ENCODE measurements at places on chromosomes 1 and 21.

GRCh38 chr1:169784102-169784501 lies 10.6 kb downstream of the METTL18 start:
- no peaks in the 10 kb centered on the region for H3K27me3 ChIP-seq
- no peak for DNase-seq
- H3K4me3 ChIP-seq, result no peak overlapping the region
- no peak overlapping the region for H3K27ac ChIP-seq
- H3K36me3 ChIP-seq, result no peaks in the 10 kb centered on the region
- H3K4me1 ChIP-seq, result no peaks in the 10 kb centered on the region

GRCh38 chr1:81366173-81366572 lies 434.6 kb upstream of the ADGRL2 start:
- H3K27ac ChIP-seq, result no peak overlapping the region
- no peak for DNase-seq
- no peaks in the 10 kb centered on the region for H3K36me3 ChIP-seq
- no peaks in the 10 kb centered on the region for H3K27me3 ChIP-seq
- H3K4me3 ChIP-seq, result no peak overlapping the region

DNA sequence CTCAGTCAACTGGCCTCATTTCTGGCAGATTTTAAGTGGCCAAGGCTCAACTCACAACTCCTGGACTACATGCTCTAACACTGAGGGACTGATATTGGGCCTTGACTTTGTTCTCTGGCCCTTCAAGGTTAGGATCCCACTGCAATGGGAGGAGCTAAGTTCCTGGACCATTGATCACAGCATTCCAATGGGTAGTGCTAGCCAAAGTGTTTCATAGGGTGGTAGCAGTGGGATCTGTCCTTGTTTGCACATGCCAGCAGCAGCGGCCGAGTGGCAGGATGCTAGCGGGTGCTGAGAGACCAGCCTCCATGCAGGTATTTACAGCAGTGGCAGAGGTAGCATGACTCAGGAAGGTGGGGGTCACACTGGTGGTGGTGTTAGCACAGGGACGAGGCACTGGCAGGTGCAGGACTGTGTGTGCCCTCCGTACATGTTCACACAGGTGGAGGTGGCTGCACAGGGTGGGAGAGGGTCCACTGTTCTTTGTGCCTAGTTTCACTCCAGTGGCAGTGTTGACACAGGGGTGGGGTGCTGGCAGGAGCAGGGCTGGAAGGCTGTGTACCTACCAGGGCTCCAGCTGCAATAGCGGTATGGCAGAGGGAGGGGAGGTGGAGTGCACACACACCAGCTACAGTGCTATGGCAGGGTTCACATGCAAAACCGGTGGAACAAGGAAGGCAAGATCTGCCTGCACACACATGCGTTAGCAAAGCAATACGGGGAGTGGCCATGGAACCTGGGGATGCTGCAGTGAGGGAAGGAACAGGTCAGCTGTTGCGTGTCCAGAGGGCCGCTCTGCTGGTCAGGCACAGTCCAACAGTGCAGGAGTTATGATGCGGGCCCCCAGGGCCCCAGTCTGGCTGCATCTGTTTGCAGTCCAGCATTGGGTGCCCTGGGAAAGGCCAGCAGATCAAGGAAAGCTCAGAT lies 51.7 kb downstream of the COL24A1 start:
- no peak overlapping the region for H3K27ac ChIP-seq
- no peaks in the 10 kb centered on the region for H3K27me3 ChIP-seq
- no peak for DNase-seq
- H3K36me3 ChIP-seq, result no peaks in the 10 kb centered on the region

DNA sequence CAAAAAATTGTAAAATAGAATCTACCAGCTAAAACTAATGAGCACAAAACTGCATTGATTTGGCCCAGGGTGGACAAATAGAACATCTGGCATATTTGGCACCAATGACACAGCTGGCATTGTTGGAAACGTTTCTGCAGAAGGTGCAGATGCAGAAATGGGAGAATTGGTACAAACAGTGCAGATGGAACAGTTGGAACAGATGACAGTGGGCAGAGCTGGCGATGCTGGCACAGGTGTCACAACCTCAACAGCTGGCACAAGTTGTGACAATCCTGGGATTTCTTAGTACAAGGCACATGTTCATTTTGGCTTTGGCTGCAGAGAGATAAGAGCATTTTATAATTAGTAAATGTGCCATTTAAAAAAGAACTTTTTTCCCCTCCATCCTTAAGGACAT lies 91.1 kb upstream of the ZBTB18 start:
- no peak overlapping the region for H3K4me3 ChIP-seq
- H3K27ac ChIP-seq, result no peak overlapping the region
- H3K27me3 ChIP-seq, result no peaks in the 10 kb centered on the region
- H3K36me3 ChIP-seq, result no peaks in the 10 kb centered on the region

GRCh38 chr21:27425574-27425973 lies 458.7 kb upstream of the ADAMTS5 start:
- no peaks in the 10 kb centered on the region for H3K27me3 ChIP-seq
- no peak overlapping the region for H3K4me3 ChIP-seq
- H3K27ac ChIP-seq, result peak overlapping the region; percentile 56

GRCh38 chr1:23591460-23592208 lies 32.3 kb upstream of the ID3 start:
- no peaks in the 10 kb centered on the region for H3K4me1 ChIP-seq
- no peak overlapping the region for H3K27ac ChIP-seq
- no peaks in the 10 kb centered on the region for H3K36me3 ChIP-seq
- H3K4me3 ChIP-seq, result no peak overlapping the region
- no peak for DNase-seq

DNA sequence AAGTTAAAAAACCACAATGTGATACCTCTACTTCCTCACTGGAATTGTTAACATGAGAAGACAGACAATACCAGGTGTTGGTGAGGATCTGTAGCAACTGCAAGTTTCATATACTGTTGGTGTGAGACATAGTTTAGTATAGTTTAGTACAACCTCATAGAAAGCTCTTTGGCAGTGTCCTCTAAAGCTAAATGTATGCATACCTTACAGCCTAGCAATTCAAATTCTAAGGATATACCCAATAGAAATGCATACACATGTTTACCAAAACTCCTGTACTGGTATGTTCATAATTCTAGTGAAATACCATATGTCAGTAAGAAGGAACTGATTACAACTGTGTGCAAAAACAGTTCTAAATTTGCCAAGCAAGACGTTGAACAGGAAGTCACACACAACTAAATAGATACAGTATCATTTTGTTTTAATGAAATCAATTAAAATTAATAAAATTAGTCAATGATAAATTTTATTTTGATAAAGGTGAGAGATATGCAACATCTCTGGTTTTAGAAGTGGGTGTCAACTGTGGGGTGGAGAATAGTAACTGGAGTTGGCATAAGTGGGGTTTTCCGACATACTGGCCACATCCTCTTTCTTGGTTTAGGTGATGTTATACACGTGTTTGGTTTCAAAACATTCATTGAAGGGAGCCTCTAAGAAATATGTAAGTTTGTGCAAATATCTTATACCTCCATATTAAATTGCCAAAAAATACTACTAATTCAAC lies 450.7 kb downstream of the PTPRC start:
- no peaks in the 10 kb centered on the region for H3K27me3 ChIP-seq
- H3K27ac ChIP-seq, result no peak overlapping the region
- no peaks in the 10 kb centered on the region for H3K36me3 ChIP-seq
- no peak for DNase-seq
- H3K4me1 ChIP-seq, result no peaks in the 10 kb centered on the region

DNA sequence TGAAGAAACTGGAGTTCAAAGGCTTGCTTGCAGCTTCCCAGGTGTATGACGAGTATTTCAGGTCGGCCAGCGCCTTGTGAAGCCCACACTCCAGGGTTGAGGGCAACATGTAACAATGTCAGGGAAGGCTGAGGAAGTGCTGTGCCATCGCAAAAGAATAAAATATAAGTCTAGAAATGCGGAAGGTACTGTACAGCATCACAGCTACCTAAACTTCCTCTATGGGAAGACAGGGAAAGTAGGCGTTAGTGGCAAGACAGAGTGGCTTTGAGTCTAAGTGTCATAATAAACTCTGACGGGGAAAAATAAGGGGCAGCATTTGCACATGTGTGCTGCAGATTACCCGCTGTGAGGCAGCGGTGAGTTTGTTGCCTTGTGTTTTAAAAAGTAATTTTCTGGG lies 28.9 kb downstream of the DOP1B start:
- no peaks in the 10 kb centered on the region for H3K4me1 ChIP-seq
- no peak for DNase-seq
- H3K27ac ChIP-seq, result no peak overlapping the region
- H3K27me3 ChIP-seq, result no peaks in the 10 kb centered on the region

Measured in ascending aorta (tissue), 2 donors.